ENCODE measurements at places on chromosomes 11 and 22.

- DNase-seq = no peak
Observed at GRCh38 chr11:121389651-121390050, 62.5 kb upstream of the SORL1 start.

DNA sequence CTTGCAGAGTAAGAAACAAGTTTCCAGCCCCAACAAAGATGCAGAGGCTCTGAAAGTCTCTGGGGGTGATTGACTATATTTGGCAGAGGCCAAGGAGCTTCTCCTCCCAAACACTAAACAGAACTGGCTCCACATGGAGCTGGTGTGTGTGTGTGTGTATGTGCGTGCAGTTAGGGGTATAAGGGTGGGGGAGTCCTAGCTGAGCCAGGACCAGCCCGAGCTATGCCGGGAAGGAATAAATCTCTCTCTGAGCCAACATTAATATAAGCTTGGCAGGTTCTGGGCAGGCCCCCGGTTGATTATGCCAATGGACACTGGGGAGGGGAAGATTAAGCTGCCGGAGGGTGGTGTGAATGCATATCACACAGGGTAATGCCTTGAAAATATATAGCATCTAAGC, 324.2 kb downstream of the MIAT start:
- no peak for DNase-seq

GRCh38 chr11:76281558-76281906, 75.2 kb upstream of the WNT11 start:
- no peak for DNase-seq

DNA sequence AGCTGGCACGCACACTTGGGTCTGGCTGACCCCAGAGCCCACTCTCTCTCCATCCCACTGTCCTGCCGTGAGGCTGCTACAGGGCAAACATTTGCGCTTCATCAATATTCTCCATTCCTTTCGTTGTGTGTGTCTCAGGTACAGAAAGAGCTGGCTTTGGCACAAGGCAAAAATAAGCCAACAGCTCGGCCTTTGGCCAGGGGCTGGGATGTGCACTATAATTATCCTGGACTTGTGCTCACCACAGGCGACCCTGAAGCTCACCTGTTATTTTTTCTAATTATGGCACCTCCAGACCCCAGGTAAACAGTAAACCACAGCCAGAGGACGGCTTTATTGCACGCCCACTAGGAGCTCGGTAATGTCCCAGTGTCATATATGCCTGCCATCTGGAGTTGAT, 10.9 kb downstream of the ZMAT5 start:
- DNase-seq = no peak

GRCh38 chr11:12882670-12883069, 126.4 kb upstream of the RASSF10 start:
- DNase-seq = no peak

- DNase-seq = no peak
Observed at GRCh38 chr11:82105331-82105998, 628.2 kb downstream of the FAM181B start.

GRCh38 chr11:43919852-43920597, 22.4 kb upstream of the C11orf96 start:
- DNase-seq = no peak

GRCh38 chr11:111715142-111715816, 50.9 kb downstream of the PPP2R1B start:
- no peak for DNase-seq

DNA sequence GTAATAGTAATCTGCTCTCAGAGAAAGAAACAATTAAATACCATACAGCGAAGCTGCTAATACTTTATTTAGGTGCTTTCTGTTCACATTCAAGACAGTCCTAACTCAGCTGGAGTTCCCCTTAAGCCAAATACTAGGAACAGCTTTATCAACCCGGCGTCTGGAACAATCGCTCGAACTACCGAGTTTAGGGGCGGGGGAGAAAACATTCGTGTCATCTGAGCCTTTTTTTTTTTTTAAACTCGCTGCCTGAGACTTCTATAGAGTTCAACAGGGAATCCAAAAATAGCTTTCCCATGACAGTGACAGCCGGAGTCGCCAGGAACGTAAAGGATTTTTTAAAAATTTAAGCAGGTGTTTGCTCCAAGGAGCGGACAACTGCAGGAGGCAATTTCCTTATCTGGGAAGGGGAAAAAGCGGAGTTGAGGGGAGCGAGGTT, 852 bp downstream of the TRAF6 start:
- DNase-seq = no peak

DNA sequence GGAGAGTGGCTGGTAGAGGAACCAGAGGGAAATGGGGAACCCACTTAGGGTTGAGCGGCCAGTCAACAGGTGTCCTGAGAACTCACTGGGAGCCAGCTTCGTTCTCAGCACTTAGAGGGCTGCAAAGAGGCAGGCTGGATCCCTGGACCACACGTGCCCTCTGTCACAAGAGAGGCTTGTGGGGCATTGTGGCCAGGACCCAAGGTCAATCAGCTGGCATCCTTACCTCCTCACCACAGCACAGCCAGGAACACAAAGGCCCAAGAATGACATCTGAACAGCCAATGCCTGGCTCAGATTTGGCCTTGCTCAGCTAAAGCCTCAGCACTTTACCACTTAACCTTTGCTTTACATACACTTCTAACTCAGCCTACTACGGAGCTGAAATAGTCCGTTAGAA, 7.4 kb downstream of the MAPK8IP1 start:
- no peak for DNase-seq

DNA sequence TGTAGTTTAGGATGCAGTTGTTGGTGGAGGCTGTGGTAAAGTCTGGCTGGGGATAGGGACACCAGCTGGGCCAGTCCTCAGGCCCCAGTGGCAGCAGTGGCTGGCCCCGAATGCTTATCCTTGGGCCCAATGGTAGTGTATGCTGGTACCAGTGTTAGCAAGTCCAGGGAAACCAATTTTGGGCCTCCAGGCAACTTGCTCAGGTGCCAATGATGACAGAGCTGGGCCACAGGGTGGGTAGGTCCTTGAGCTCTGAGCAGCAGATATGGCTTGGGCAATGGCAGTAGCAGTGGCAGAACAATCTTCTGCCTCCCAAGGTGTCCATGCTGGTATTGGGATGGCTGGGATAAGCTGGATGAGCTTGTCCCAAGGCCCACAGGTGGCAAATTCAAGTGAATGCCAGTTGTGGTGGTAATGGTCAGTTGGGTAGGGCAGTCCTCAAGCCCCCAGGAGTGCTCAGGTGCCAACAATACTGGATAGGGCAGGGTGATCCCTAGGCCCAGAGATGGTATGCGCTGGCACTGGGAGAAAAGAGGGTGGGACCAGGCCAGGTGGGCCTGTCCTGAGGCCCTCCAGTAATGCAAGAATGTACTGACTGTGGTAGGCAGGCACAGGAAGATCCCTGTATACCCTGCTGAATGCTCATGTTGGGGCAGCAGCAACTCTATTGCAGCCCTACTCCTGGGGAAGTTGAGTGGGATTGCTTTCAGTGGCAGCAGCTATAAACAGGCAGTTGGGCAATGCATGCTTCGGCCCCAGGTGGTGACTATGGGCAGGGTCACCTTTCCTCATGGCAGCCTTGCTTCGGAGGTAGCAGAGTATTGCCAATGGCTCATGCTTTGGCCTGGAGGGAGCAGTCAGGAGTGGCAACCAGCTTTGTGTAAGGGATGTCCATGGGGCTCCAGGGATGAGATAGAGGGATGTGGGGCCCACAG, 54.7 kb downstream of the KCNQ1OT1 start:
- DNase-seq = no peak

- DNase-seq = no peak
Observed at GRCh38 chr11:85517272-85517671, 109.9 kb downstream of the DLG2 start.

DNA sequence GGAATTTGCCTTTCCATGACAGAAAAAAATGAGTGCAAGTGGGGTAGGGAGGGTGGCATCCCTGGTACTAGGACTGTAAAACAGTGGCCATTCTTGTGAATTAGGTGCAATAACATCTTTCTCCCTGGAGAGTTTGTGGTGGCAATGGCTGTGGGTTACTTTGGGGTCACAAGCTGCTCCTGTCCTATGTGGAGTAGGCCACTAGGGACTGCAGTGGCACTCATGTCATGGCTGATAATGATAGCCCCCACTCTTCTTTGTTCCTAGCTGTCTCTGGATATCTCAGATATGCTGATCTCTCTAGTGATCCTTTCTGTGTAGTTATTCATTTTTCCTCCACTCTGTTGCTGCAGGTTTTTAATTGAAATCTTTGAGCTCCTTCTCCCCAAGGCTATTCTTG, 270.5 kb upstream of the CHORDC1 start:
- no peak for DNase-seq

DNA sequence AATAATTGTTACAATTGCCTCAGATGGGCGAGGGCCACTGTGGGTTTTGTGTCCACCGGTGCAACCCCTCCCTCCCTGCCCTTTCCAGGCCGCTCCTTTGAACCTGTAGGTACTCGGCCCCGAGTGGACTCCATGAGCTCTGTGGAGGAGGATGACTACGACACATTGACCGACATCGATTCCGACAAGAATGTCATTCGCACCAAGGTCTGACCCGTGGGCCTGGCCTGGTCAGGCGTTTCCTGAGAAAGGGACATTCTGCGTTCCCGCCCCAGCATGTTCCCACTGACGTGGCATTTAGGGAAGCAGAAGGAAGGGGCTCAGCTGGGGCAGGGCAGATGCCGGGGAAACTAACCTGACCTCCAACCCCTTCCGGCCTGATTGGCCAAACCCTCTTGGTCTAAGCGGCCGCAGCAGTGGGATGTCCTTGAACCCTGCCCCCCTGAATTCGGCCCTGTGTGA, 10.1 kb downstream of the SIDT2 start:
- no peak for DNase-seq

- DNase-seq = no peak
Observed at GRCh38 chr11:106333678-106334077, 256.2 kb downstream of the AASDHPPT start.

GRCh38 chr11:13288375-13289029, 10.9 kb downstream of the BMAL1 start:
- no peak for DNase-seq

DNA sequence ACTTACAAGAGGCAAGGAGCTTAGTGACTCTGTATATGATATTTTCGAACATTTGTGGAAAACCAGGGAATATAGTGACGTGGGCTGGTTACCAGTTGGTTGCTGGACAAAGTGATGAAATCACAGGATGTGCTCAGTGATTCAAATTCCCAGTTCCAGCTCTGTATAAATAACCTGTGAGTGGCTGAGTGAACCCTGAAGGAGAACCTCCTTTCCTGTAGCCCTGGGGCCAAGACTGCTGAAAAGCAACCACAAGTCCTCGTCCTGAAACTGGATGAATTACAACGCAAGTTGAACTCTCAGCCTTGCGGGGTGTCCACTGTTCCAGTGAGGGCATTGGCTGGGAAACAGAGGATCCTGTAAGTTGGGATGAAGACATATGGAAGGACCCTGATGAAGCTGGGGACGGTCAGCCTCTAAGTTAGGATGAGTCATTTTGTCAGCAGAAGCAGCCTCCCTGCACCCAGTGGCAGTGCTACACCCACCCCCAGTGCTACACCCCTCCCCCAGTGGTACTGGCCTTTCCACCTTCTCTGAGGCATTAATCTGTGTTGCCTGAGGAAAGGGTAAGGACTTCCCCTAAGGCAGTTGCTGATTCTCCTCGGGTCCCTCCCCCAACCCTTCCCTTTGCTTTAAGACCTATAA, 22.0 kb upstream of the CD81 start:
- DNase-seq = no peak

DNA sequence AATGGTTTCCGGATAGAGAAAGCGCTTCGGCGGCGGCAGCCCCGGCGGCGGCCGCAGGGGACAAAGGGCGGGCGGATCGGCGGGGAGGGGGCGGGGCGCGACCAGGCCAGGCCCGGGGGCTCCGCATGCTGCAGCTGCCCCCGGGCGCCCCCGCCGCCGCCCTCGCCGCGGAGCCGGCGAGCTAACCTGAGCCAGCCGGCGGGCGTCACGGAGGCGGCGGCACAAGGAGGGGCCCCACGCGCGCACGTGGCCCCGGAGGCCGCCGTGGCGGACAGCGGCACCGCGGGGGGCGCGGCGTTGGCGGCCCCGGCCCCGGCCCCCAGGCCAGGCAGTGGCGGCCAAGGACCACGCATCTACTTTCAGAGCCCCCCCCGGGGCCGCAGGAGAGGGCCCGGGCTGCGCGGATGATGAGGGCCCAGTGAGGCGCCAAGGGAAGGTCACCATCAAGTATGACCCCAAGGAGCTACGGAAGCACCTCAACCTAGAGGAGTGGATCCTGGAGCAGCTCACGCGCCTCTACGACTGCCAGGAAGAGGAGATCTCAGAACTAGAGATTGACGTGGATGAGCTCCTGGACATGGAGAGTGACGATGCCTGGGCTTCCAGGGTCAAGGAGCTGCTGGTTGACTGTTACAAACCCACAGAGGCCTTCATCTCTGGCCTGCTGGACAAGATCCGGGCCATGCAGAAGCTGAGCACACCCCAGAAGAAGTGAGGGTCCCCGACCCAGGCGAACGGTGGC, 15.7 kb downstream of the PIK3IP1 start:
- no peak for DNase-seq

DNA sequence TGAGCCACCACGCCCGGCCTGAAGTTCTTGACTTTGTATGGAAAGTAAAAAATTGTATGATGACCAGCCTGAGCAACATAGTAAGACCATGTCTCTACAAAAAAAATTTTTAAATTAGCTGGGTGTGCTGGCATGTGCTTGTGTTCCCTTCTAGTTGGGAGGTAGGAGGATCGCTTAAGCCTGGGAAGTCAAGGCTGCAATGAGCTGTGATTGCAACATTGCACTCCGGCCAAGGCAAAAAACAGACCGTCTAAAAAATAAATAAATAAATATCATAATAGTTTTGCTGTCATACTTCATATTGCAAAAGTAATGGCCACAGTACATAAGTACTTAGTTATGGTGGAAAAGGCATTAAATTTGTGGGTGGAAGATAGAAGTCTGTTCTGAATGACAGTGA, 3.4 kb downstream of the AGBL2 start:
- DNase-seq = no peak

- DNase-seq = no peak
Observed at GRCh38 chr22:20508815-20509271, 1.4 kb downstream of the MED15 start.

- peak; percentile 62 for DNase-seq
Observed at GRCh38 chr11:58654079-58654907, 31.8 kb downstream of the CNTF start.

DNA sequence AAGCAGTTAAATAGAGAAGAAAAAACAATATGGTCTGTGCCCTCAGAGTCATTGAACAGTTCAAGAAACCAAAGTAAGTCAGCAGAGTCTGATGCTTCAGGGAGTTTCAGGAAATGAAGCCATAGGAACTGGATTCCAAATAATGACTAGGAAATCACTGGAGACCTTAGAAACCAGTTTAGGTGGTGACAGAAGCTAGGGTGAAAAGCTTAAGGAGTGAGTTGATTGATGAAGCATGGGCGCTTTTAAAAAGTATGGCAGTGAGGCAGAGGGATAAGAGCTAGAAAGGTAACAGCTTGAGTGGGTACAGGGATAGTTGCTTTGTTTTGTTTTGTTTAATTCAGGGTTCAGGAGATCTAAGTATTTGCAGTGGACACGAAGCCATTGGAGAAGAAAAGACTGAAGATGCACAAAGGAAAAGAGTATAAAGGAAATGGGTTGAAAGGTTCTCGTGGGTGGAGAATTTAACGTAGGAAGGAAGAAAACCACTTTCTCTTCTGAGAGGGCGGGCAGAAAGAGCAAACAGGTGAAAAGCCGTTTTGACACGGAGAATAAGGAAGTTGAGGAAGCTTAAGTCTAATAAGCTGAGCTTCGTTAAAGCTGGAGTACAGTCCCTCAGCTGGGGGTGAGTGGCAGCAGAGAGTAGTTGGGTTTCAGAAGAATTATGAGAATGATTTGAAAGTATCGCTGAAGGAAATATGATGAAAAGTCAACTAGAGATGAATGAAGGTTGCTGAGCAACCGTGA, 14.8 kb downstream of the SGSM3 start:
- no peak for DNase-seq

GRCh38 chr11:64742889-64743590, 902 bp downstream of the RASGRP2 start:
- peak; percentile 68 for DNase-seq

GRCh38 chr11:134015556-134015955, 53.3 kb upstream of the JAM3 start:
- no peak for DNase-seq
